ENCODE measurements at places on chromosomes 3 and 15. TPM values are rescaled to one million over a fixed set of nuclear protein-coding genes. Genes with fewer than 3 reads are reported as not detected.
A peak's percentile ranks its signal among the peaks of the same experiment; 100 is the strongest.

P2RY1 gene
- total RNA-seq, result not detected

CD96 gene
- not detected for total RNA-seq

SOX14 gene
- not detected for total RNA-seq

PCLAF gene
- 52.2 TPM for total RNA-seq

ATP13A4 gene
- total RNA-seq, result not detected

IQCF5 gene
- total RNA-seq, result not detected

ALDH1L1 gene
- total RNA-seq, result 0.04 TPM

- peaks cover 10% of the 10 kb centered on the region for H3K4me1 ChIP-seq
- no peak overlapping the region for H3K27ac ChIP-seq
- H3K4me3 ChIP-seq, result no peak overlapping the region
Observed at GRCh38 chr15:22795206-22796063, 9.0 kb downstream of the NIPA1 start.

GRCh38 chr15:74050127-74050526 lies 32.2 kb downstream of the GOLGA6A start:
- no peak for DNase-seq
- H3K36me3 ChIP-seq, result no peaks in the 10 kb centered on the region
- H3K4me3 ChIP-seq, result no peak overlapping the region

DNA sequence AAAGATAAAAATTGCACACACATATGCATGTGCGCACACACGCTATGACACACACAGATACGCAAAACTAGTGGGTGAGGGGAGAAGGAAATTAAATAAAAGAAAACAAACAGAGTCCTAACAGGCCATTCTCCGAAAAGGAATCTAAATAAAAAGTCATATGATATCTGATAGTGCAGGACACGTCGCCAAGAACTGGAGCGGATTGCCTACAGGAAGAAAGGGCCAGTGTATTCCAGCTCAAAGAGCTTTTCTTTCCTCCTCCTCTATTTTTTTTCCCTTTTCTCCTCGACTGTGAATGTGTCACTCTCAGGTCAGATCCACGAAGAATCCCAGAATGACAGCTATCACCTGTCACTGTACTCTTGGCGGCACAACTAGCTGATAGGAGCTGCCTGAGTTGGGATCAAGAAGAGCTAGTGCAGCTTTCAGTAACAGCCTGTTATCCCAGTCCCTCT lies 157.8 kb downstream of the TIGIT start:
- H3K27ac ChIP-seq, result peak overlapping the region; percentile 78
- DNase-seq, result no peak
- peak overlapping the region; percentile 83 for H3K4me3 ChIP-seq
- H3K27me3 ChIP-seq, result peaks cover 1% of the 10 kb centered on the region
- H3K4me1 ChIP-seq, result peaks cover 55% of the 10 kb centered on the region

GRCh38 chr3:47583320-47584075 lies 4.8 kb upstream of the CSPG5 start:
- H3K36me3 ChIP-seq, result peaks cover 25% of the 10 kb centered on the region
- H3K4me1 ChIP-seq, result peaks cover 15% of the 10 kb centered on the region
- DNase-seq, result no peak
- no peak overlapping the region for H3K4me3 ChIP-seq
- peaks cover 9% of the 10 kb centered on the region for H3K27me3 ChIP-seq

GRCh38 chr3:172749230-172749965 lies 1.1 kb upstream of the ECT2 start:
- H3K4me3 ChIP-seq, result peak overlapping the region; percentile 90
- peak overlapping the region; percentile 96 for H3K27ac ChIP-seq
- peaks cover 73% of the 10 kb centered on the region for H3K4me1 ChIP-seq
- peaks cover 24% of the 10 kb centered on the region for H3K36me3 ChIP-seq

GRCh38 chr15:63234451-63234870 lies 42.9 kb upstream of the APH1B start:
- H3K27ac ChIP-seq, result peak overlapping the region; percentile 88
- peak overlapping the region; percentile 60 for H3K4me3 ChIP-seq
- DNase-seq, result no peak
- H3K27me3 ChIP-seq, result no peaks in the 10 kb centered on the region

GRCh38 chr15:95758451-95758850 lies 572.0 kb upstream of the NR2F2 start:
- no peak for DNase-seq
- no peak overlapping the region for H3K4me3 ChIP-seq
- H3K27ac ChIP-seq, result no peak overlapping the region
- H3K4me1 ChIP-seq, result no peaks in the 10 kb centered on the region

- H3K4me1 ChIP-seq, result no peaks in the 10 kb centered on the region
- peak; percentile 34 for DNase-seq
- no peaks in the 10 kb centered on the region for H3K27me3 ChIP-seq
- H3K27ac ChIP-seq, result no peak overlapping the region
- no peak overlapping the region for H3K4me3 ChIP-seq
Observed at GRCh38 chr3:184874709-184875644, 63.0 kb downstream of the VPS8 start.

- H3K36me3 ChIP-seq, result peaks cover 10% of the 10 kb centered on the region
- H3K4me1 ChIP-seq, result peaks cover 31% of the 10 kb centered on the region
- peak overlapping the region; percentile 20 for H3K27ac ChIP-seq
- DNase-seq, result no peak
- H3K4me3 ChIP-seq, result no peak overlapping the region
Observed at GRCh38 chr15:31552482-31553099, 226.0 kb downstream of the KLF13 start.

DNA sequence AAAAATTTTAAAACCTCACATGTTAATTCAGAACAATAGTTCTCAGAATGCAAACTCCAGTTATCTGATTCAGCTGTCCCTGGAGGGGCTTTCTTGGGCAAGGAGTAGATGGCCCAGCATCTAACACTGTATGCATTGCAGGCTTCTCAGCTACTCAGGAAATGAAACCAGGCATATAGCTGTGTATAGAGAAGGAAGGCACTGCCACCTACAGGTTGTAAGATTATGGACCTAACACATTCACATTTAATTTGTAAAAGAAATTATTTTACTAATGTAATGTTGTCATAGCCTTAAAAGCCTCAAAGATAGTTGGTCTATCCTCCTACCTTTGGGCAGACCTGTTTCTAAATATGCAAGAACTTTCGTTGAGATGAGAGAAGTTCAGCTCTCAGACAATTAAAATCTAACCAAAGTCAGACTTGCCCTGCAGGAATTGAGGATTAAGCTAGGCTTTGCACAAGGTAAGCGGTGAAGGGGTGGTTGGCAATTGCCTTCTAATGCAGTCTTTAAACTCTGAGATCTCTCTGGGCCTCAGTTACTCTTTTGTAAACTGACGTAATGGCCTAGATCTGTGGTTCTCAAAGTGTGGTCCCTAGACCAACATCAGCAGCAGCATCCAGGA lies 132.8 kb upstream of the SLC24A5 start:
- H3K4me1 ChIP-seq, result no peaks in the 10 kb centered on the region
- no peaks in the 10 kb centered on the region for H3K36me3 ChIP-seq
- H3K27me3 ChIP-seq, result peaks cover 3% of the 10 kb centered on the region
- no peak overlapping the region for H3K4me3 ChIP-seq
- no peak overlapping the region for H3K27ac ChIP-seq

DNA sequence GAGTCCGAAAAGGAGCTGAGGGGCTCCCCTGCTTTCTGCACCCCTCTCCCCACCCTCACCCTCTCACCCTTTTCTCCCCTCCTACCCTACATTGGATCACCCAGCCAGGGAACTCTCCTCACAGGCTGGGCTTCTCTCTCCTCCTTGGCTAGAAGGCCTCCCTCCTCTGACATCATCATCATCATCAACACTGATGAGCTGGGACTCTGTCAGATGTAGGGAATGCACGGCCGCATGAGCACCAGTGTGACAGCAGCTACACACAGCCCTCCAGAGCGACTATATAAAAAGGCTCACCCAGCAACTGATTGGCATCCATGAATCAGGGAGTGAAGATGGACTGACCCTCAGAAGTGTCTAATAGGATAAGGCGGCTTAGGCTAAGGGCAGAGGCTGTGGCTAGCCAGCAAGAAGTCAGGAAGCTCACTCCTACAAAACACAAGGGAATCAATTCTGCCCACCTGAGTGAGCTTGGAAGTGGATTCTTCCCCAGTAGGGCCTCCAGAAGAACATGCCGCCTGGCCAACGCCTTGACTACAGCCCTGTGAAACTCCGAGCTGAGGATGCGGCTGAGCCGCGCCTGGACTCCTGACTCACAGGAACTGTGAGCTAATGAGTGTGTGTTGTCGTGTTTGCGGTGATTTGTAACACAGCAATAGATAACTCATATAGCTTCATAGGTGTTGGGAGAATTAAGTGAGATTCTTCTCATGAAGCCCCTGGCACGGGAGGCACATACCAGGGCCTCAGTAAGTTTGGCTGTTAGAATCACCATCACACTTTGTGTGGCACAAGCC lies 147.6 kb downstream of the FAM43A start:
- H3K36me3 ChIP-seq, result no peaks in the 10 kb centered on the region
- DNase-seq, result no peak
- peaks cover 20% of the 10 kb centered on the region for H3K27me3 ChIP-seq
- H3K27ac ChIP-seq, result no peak overlapping the region
- H3K4me1 ChIP-seq, result no peaks in the 10 kb centered on the region

DNA sequence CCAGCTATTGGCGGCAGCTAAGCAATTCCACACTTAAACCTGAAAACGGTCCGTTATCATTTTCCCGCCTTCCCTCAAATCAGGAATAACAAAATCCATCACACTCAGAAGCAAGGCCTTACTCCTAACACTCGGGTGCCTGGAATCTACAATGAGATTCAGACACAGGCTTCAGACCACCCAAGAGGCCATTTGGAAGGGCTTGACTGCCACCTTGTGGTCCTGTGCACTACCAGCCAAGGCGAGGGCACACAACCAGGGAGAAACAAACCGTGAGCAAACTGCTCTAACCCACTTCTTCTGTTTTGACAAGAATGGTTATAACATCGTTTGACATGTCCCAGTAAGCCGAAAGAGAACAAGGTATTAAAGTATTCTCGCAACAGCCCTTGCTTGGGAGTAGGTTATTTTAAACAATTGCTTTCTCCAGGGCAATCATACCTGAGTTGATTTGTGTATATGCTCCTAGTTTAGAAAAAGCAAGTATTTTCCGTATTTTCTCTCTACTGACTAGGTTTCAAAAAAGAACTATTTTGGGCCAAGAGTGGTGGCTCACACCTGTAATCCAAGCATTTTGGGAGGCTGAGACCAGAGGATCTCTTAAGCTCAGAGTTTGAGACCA lies 40.1 kb upstream of the TAFA4 start:
- no peaks in the 10 kb centered on the region for H3K4me1 ChIP-seq
- DNase-seq, result peak; percentile 55
- no peaks in the 10 kb centered on the region for H3K36me3 ChIP-seq
- peaks cover 5% of the 10 kb centered on the region for H3K27me3 ChIP-seq
- H3K27ac ChIP-seq, result no peak overlapping the region

DNA sequence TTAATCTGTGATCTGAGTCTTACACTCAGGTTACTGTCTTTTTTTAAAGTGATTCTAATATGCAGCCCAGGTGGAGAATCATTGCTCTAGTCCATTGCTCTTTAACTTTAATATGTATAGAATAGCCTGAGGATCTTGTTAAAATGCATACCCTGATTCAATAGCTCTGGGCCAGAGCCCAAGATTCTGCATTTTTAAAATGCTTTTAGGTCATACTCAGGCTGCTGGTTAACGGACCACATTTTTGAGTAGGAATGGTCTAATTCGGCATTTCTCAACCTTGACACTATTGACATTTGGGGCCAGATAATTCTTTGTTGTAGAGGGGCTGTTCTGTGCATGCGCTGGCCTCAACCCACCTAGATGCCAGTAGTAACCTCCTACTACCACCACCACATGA lies 20.9 kb upstream of the FSTL1 start:
- peaks cover 14% of the 10 kb centered on the region for H3K36me3 ChIP-seq
- no peaks in the 10 kb centered on the region for H3K27me3 ChIP-seq
- DNase-seq, result peak; percentile 62

GRCh38 chr3:138060792-138061191 lies 50.8 kb downstream of the CLDN18 start:
- peaks cover 30% of the 10 kb centered on the region for H3K36me3 ChIP-seq
- DNase-seq, result no peak
- H3K4me1 ChIP-seq, result peaks cover 30% of the 10 kb centered on the region
- peak overlapping the region; percentile 57 for H3K27ac ChIP-seq
- no peak overlapping the region for H3K4me3 ChIP-seq

DNA sequence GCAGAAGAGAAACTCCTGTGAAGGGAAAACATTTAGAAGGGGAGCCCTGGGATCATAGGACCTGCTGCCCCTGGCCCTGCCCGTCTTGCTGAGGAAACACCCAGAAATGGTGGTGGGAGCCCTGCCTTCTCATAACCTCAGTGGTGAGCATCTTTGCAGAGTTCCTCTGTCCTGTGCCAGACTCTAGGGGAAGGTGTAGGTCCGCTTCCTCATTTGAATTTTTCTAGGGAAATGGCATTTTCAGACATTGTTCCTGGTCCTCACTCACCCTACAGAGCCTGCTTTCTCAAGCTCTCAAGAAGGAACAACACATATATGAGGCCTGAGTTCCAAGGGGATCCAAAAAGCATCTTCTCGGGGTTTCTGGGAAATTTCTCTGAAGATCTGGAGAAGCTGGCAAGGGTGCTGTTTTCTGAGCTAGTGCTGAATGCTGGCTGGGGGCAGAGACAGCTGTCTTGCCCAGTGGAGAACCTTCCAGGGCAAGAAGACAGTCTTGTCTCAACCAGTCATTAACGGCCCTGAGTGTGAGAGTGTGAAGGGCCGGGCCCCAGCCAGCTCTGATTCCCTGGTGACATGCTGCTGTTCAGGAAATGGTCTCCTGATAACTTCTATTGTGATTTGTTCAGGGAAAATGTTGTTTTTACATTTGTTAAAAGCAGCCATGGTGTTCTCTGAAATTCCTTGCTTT lies 283.1 kb upstream of the LRRFIP2 start:
- H3K4me1 ChIP-seq, result no peaks in the 10 kb centered on the region
- no peak overlapping the region for H3K4me3 ChIP-seq
- no peaks in the 10 kb centered on the region for H3K36me3 ChIP-seq

DNA sequence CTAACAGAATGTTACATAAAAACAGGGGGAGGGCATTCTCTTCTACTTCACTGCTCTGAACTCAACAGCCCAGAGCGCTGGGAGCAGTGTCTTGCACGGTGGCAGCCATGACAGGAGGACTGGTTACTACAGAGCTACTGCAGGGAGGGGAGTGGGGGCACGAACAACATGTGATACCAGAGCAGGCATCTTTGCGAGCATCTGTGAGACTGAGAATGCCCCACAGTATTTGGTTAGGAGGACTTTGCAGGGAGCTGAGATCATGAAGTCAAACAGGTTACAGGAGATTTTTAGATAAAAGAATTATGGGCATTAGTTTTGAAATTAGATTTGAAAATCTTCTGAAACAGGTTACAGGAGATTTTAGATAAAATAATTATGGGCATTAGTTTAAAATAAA lies 58.8 kb upstream of the GOLGA8B start:
- H3K36me3 ChIP-seq, result peaks cover 7% of the 10 kb centered on the region
- peaks cover 36% of the 10 kb centered on the region for H3K4me1 ChIP-seq

- peak overlapping the region; percentile 88 for H3K4me3 ChIP-seq
- 0 out of 2 replicates have a peak, but pooled peaks cover 15% of the 10 kb centered on the region for H3K36me3 ChIP-seq
- H3K4me1 ChIP-seq, result no peaks in the 10 kb centered on the region
Observed at GRCh38 chr15:26628879-26629529, 143.9 kb downstream of the GABRB3 start.

DNA sequence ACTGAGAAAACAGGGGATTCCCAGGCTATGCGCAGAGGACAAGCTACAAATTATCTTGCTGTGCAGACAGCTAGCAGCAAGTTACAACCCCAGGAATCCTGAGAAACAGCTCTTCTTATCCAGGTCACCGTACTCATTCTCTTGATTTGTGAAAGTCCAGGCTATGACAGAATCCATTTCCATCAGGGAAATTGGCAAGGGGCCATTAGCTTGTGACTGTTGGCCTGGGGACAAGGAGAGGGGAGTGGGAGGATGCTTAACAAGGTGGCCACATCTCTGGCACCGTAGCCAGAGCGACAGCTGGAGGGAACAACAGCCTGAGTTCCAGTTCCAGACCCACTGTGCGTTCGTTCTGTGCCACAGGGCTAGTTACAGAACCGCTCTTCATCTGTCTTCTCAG lies 44.9 kb upstream of the PLXNA1 start:
- H3K4me3 ChIP-seq, result no peak overlapping the region
- no peak overlapping the region for H3K27ac ChIP-seq
- no peaks in the 10 kb centered on the region for H3K27me3 ChIP-seq
- no peaks in the 10 kb centered on the region for H3K36me3 ChIP-seq
- DNase-seq, result no peak

Data from HFFc6 (cell line).